GM20000 (cell line): ENCODE measurements at places on chromosomes 3 and 15.
A peak's percentile ranks its signal among the peaks of the same experiment; 100 is the strongest.

- peak; percentile 28 for DNase-seq
Measured at GRCh38 chr3:177589911-177590381, 392.7 kb upstream of the TBL1XR1 start.

DNA sequence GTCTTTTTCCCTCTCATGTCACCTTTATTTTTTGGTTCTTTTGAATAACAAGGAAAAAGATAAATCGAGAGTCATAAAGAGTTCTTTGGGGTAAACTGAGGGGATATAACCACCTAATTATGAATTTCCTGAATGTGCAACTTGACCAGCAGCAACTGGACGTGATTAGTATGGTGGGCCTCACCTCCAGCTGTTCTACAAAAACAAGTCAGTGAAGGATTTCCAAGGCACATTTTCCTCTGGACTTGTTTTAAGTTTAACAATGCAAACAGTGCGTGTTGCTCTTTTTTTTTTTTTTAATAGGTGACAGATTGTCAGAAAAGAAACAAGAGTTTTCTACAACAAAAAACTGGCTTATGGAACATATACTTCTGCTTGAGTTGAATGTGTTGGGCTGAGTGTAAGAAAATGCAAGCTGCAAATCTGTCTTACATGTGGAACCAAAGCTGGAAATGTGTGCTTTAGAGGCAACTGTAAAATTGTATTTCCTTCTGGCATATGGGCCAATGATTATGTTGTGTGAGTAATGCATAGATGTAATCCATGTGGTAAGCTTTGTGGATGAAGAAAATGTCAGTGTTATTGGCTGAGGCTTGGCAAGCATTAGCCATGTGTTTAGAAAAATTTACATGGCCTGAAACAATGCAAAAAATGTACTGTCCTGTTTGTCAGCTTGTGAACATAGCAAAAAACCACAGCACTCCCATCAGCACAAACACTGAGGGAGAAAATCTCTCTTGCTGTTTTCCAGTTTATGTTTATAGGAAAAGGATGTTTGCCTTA is 44.5 kb upstream of the FNDC3B start:
- no peak for DNase-seq

- DNase-seq: peak; percentile 73
Measured at GRCh38 chr15:77418966-77419835, 703 bp downstream of the PEAK1 start.

- no peak for DNase-seq
Measured at GRCh38 chr3:194760494-194761137, 74.9 kb downstream of the FAM43A start.

- DNase-seq: no peak
Measured at GRCh38 chr3:149833241-149833640, 20.2 kb downstream of the RNF13 start.

- no peak for DNase-seq
Measured at GRCh38 chr3:39183211-39184080, 8.9 kb downstream of the XIRP1 start.

- DNase-seq: no peak
Measured at GRCh38 chr3:194265505-194265892, 85.6 kb downstream of the CPN2 start.

- DNase-seq: peak; percentile 68
Measured at GRCh38 chr15:74365598-74366445, 1.6 kb downstream of the CYP11A1 start.

GRCh38 chr3:186097663-186098451 is 11.0 kb downstream of the ETV5 start:
- no peak for DNase-seq

GRCh38 chr3:78427303-78427702 is 1340.5 kb downstream of the ROBO1 start:
- DNase-seq: no peak

GRCh38 chr3:46883054-46883829 is 5.7 kb downstream of the PTH1R start:
- peak; percentile 68 for DNase-seq

DNA sequence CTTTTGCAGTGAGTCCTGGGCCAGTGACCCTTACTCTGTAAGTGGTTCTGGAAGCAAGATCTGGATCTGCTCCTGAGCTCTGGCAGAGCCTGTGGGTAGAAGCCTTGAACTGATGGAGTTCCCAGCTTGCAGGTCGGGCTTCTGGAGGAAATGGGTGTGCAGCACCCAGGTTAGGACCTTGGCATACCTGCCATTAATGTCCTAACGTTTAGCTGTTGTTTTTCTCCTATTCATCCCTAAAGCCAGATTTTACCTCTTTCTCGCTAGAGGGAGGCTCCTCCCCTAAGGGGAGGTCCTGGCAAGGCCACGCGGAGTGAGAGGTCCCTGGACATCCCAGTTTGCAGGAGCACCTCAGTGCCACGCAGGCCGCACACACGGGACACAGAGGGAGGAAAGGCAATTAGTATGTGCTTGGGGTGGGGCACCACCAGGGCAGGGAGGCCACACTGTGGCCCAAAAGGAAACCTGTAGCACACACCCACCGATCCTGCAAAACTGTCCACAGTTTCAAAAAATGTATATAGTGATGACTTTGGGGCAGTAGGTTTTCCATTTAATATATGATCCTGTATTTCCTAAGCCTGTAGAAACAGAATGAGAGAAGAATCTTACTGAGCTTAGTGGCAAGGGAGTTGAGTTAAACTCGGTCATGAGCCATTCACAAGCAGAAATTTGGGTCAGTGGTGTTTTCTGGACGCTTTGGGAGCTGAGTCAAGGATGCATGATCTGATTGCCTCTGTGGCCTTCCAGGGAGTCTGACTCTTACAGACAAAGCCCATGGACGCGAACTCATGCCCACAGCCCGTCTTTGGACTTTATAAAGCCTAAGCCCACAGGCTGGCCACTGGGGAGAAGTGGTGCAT is 148.7 kb downstream of the LRRK1 start:
- no peak for DNase-seq

GRCh38 chr15:29452881-29453731 is 183.5 kb upstream of the NSMCE3 start:
- no peak for DNase-seq

DNA sequence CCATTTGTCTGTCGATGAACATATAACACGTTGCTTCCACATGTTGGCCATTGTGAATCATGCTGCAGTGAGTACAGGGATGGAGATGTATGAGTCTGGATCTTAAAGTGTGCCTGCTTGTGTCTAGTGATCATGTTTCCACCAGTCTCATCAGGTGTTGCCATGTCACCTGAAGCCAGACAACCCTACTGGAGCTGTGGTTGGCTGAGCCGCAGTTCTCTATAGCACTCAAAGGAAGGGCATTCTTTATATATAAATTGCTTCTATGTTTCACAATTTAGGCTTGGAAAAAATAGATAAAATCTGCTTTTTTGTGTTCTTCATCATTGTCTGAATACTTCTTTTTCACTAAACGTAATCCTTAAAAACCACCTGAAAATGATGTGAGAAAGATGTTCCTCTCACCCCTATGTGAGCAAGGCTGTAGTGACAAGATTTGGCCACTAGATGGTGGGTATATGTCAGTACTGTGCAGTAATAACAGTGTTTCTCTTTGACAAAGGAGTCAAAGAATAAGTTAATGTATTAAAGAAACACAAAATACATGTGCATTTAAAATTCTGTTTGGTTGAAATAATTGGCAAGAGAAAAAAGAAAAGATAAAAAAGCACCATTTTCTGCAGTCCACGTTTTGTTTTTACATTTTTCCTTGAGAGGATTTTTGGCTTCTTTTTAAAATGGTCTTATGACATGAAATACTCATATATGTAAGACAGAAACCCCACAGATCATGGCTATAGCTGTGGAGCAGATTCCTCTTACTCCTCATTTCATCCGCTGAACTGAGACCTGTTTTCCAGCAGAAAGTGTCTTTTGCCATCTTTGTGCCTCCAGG is 394.5 kb upstream of the DPPA4 start:
- DNase-seq: peak; percentile 15

DNA sequence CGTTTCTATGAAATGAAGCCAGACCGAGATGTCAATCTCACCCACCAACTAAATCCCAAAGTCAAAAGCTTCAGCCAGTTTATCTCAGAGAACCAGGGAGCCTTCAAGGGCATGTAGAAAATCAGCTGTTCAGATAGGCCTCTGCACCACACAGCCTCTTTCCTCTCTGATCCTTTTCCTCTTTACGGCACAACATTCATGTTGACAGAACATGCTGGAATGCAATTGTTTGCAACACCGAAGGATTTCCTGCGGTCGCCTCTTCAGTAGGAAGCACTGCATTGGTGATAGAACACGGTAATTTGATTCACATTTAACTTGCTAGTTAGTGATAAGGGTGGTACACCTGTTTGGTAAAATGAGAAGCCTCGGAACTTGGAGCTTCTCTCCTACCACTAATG is 41.9 kb upstream of the TRA2B start:
- no peak for DNase-seq

- DNase-seq: peak; percentile 96
Measured at GRCh38 chr15:90956274-90957030, 1.8 kb downstream of the RCCD1 start.

GRCh38 chr3:151612115-151612514 is 121.6 kb upstream of the AADACL2 start:
- no peak for DNase-seq

GRCh38 chr15:63360170-63360569 is 21.5 kb downstream of the CA12 start:
- no peak for DNase-seq

GRCh38 chr3:63324621-63325020 is 46.5 kb downstream of the SYNPR start:
- no peak for DNase-seq

GRCh38 chr3:197008436-197009209 is 21.0 kb downstream of the MELTF start:
- DNase-seq: no peak
